ENCODE measurements at places on chromosomes 16 and 17.

DNA sequence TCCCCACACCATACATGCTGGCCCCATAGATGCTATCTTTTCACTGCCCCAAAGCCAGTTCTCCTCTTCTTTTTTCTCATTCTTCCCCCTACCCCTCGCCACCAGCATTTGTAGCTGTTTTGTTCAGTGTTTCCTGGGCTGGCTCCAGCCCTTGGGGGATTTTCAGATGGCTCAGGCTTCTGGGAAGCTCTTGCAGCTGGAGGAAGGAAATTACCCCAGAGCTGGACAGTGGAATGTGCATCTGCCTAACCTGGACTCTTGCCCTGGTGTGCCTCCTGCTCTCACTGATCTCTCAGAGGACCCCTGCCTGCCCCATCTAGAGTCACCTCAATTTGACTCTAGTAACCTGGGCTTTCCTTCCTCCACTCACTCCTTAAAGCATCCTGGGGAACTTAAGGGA is 82.8 kb downstream of the MYH13 start:
- DNase-seq, result no peak

DNA sequence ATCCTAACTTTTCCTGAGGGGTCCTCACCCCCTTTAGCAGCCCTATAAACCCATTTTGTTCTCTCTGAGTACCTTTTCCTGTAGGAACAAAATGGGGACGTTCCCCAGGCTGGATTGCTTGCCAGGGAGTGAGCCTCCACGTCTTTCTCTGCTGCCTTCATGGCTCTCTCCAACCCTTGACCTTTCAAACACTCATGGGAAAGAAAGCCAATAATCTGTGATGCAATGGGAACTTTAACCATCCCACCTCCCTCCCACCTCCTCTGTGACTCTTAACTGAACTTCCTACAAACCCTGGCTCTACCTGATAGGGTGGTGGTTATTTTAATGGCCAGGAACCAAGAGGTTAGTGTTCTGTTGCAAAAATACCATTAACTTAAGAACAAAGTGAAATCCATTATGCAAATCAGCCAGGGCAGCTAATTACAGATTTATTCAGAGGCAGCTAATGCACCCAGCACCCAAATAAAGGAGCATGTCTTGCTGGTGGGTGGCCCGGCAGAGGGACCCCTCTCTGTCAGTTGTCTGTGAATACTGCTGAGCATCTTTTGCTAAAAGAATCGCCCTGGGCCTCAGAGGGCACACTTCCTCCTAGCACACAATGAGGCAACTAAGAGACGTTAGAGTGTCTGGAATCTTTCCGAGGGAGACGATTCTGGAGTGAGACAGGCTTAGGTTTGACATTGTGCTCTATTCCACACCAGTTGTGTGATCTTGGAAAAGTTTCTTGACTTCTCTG is 3.0 kb downstream of the PIPOX start:
- DNase-seq, result no peak

- no peak for DNase-seq
Measured at GRCh38 chr17:79476074-79476652, 134.7 kb downstream of the RBFOX3 start.

- no peak for DNase-seq
Measured at GRCh38 chr17:74981979-74982662, 5.3 kb upstream of the CDR2L start.

GRCh38 chr16:24318680-24319079 is 62.5 kb downstream of the CACNG3 start:
- no peak for DNase-seq

GRCh38 chr16:88308441-88309173 is 74.2 kb upstream of the ZNF469 start:
- no peak for DNase-seq

DNA sequence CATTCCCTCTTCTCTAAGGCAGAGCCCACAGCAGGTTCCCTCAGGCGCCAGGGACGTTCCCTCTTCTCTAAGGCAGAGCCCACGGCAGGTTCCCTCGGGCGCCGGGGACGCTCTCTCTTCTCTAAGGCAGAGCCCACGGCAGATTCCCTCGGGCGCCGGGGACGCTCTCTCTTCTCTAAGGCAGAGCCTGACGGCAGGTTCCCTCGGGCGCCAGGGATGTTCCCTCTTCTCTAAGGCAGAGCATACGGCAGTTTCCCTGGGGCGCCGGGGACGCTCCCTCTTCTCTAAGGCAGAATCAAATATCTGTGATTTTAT is 24.3 kb downstream of the ACSF3 start:
- no peak for DNase-seq

- no peak for DNase-seq
Measured at GRCh38 chr17:4395111-4395478, 28.6 kb upstream of the UBE2G1 start.

- no peak for DNase-seq
Measured at GRCh38 chr17:34892461-34893249, 68.6 kb downstream of the CCT6B start.

- DNase-seq, result no peak
Measured at GRCh38 chr16:49499869-49500610, 126.4 kb downstream of the C16orf78 start.

DNA sequence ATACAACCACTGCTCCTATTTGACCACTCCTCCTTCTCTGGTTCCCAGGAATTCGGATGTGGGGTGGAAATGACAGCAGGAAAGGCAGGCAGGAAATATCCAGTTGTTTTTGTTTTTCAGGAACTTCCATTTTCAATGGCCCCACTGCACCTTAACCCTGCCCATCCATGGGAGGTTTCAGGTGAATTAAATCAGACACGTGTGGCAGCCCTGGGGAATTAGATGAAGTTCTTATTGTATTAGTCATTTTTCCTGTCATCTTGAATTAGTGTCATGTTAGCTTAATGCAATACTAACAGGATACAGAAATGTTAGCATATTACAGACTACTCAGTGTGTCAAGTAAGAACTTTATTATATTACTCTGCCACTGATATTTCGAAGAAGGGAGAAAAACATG is 146.4 kb downstream of the CHD9NB start:
- no peak for DNase-seq

Measured in NCI-H2029 treated with DMSO at 0.1 percent for 48 hours (cell line).